ENCODE measurements at places on chromosomes 12 and 14. TPM values are rescaled to one million over a fixed set of nuclear protein-coding genes. Genes with fewer than 3 reads are reported as not detected.

GRCh38 chr12:89469361-89469760 is 55.2 kb downstream of the GALNT4 start:
- no peak for DNase-seq

KERA gene
- total RNA-seq: not detected

- DNase-seq: no peak
Observed at GRCh38 chr12:30976206-30976605, 49.7 kb downstream of the TSPAN11 start.

GRCh38 chr12:64452559-64453329 is 824 bp downstream of the TBK1 start:
- DNase-seq: no peak

DNA sequence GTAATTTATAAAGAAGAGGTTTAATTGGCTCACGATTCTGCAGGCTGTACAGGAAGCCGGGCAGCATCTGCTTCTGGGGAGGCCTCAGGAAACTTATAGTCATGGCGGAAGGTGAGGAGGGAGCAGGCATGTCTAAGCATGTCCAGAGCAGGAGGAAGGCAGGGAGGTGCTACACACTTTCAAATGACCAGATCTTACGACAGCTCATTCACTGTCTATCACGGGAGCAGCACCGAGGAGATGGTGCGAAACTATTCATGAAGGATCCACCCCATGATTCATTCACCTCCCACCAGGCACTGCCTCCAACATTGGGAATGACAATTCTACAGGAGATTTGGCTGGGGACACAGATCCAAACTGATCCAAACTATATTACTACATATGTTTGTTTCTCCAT is 10.0 kb downstream of the SFSWAP start:
- no peak for DNase-seq

EPYC gene
- not detected for total RNA-seq

GRCh38 chr14:32590157-32590556 is 261.1 kb downstream of the AKAP6 start:
- DNase-seq: no peak

GPR84 gene
- total RNA-seq: 2.3 TPM

DNA sequence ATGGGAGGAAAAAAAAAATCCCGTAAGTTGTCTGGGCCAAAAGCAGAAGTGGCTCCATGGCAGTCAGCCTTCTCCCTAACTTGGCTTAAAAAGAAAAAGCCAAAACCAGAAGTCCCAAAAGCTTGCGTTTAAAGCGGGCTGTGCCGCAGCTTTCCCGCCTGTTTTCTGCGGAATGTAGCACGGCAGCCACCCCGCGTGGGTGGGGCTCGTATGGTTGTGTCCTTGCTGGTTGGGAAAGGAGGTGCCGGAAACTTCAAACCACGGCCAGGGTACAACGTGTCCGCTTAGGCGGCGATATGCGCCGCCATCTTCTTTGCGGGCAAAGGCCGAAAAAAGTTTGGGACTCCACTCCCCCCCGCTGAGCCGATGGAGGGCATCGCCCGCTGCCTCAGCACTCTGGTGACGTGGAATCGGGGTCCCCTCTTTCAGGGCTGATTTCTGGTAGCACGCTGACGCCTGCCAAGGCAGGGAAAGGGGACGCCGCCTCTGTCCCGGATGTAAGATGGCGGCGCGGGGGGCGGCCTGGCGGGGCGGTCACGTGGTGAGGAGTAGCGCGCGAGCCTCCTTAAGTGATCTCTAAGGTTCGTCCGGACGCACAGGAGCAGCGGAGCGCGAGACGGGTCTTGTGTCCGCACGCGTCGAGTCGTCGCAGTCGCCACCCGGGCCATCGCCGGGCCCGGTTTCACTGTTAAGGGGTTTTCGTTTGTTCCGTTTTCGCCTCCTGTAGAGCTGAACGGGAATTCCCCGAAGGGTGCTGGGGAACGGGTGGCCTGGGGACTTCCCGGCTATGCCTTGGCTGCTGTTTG is 135.8 kb downstream of the MON2 start:
- peak; percentile 95 for DNase-seq

GRCh38 chr12:48854488-48854887 is 2.5 kb upstream of the DDX23 start:
- no peak for DNase-seq

MMP17 gene
- 4.7 TPM for total RNA-seq

NELL2 gene
- 0.71 TPM for total RNA-seq

HIGD1C gene
- total RNA-seq: not detected

DNA sequence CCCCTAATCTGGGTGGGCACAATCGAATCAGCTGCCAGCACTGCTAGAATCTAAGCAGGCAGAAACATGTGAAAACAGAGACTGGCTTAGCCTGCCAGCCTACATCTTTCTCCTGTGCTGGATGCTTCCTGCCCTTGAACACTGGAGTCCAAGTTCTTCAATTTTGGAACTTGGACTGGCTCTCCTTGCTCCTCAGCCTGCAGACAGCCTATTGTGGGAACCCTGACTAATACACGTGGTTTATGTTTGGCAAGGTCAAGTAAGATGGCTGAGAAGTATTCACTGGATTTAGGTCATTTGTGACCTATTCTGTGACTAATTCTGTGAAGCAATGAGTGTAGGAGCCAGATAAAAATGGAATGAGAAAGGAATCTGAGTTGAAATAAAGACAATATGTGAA is 11.0 kb downstream of the GPR135 start:
- DNase-seq: no peak

All from mesenteric fat pad (tissue), 1 donor.